Activated T-helper 2 cell treated with anti-CD3 and anti-CD28 coated beads, Interferon-gamma antibody, Interleukin-2, Interleukin-4, amounts not matched to agents 10 μg/mL and 5 μg/mL and 100 μg/mL, durations not matched to agents 14 hours and 24 hours and 36 hours (primary cell): ENCODE measurements at places on chromosomes 4 and X.
A peak's percentile ranks its signal among the peaks of the same experiment; 100 is the strongest.

GRCh38 chr4:115515772-115516171 is 402.4 kb upstream of the NDST4 start:
- H3K4me3 ChIP-seq, result no peak overlapping the region
- H3K27ac ChIP-seq, result no peak overlapping the region
- DNase-seq, result no peak

DNA sequence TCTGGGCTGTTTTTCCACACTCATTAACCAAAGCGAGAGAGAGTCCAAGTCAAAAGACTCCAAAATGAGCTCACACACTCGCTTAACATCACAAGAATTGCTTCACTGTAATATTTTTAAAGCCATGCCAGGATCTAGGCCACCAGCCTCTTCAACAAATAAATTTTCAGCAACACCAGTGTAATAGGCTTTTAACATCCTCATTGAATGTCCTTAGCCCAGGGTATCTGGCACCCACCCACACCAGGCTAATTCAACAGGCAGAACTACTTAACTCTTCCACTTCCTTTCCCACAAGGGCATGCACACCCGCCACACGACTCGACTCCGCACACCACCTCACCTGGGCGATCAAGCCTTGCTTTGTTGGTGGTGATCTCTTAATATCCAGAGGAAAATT is 34.2 kb downstream of the FAT1 start:
- no peaks in the 10 kb centered on the region for H3K4me1 ChIP-seq
- no peaks in the 10 kb centered on the region for H3K36me3 ChIP-seq
- H3K27me3 ChIP-seq, result no peaks in the 10 kb centered on the region
- DNase-seq, result no peak
- no peak overlapping the region for H3K27ac ChIP-seq

DNA sequence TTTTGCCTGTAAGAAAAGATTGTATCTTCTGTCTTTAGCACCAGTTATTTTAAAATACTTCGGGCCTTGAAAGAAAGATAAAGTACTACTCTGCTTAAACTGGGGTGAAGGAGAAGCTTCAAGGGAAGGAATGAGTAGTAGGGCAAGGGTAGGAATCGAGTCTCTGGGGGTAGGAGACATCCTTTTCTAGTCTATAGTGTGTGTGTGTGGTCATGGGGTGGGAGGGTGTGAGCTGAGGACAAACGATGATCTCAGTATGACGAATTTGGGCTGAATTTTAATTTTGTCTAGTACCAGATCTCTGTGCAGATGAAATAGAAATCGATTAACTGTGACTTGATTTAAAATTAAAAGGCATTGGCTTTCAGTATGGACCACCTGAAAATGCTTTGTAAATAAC is 3.3 kb upstream of the MYOZ2 start:
- H3K4me1 ChIP-seq, result no peaks in the 10 kb centered on the region
- no peaks in the 10 kb centered on the region for H3K27me3 ChIP-seq
- H3K4me3 ChIP-seq, result no peak overlapping the region
- H3K36me3 ChIP-seq, result no peaks in the 10 kb centered on the region

DNA sequence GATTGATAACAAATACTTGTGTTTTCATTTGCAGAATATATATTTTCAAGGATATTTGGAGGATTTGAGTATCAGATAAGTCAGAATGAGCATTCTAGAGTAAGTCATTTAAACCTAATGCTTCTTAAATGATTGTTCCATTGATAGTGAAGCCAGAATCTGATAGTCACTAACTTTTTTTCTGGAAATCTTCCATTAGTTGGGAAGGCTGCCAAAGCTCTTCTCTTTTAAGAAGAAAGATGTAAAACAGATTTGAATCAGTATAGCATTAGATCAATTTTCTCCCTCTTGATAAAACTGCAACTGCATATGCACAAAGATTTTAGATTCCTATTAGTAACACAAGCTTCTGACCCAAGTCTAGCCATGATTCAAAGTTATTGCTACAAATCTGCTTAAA is 256.7 kb downstream of the SPOCK3 start:
- DNase-seq, result no peak
- no peaks in the 10 kb centered on the region for H3K36me3 ChIP-seq
- no peak overlapping the region for H3K27ac ChIP-seq
- H3K4me3 ChIP-seq, result no peak overlapping the region
- no peaks in the 10 kb centered on the region for H3K27me3 ChIP-seq
- no peaks in the 10 kb centered on the region for H3K4me1 ChIP-seq

- peaks cover 3% of the 10 kb centered on the region for H3K36me3 ChIP-seq
- peak; percentile 24 for DNase-seq
- H3K27me3 ChIP-seq, result peaks cover 6% of the 10 kb centered on the region
Measured at GRCh38 chrX:56232221-56233082, at the start of gene KLF8. Gene KLF8, plus strand, starts transcription at chrX:56232356. Its CDS starts 979 bp downstream, at chrX:56233335.

- peaks cover 7% of the 10 kb centered on the region for H3K4me1 ChIP-seq
- no peak overlapping the region for H3K4me3 ChIP-seq
- H3K27me3 ChIP-seq, result no peaks in the 10 kb centered on the region
Measured at GRCh38 chrX:45233531-45233930, 32.9 kb upstream of the DIPK2B start.

DNA sequence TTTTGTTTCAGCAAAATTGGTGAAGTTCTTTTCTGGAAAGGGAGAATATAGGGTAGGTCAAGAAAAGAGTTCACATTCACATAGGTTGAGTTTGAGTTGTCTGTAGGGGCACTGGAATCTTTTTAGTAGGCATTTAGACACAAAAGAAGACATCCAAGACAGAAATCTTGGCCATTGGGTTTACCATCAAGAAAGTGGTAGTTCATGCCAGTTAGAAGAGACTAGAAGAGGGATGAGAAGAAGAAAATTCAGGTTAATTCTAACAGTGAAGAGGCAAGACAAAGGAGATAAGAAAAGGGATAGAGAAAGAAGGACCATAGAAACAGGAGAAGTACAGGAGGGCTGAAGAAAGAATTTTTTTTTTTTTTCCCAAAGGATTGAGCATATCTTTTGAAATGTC is 39.9 kb downstream of the PAQR3 start:
- no peaks in the 10 kb centered on the region for H3K27me3 ChIP-seq
- H3K4me3 ChIP-seq, result no peak overlapping the region
- no peaks in the 10 kb centered on the region for H3K4me1 ChIP-seq
- H3K36me3 ChIP-seq, result peaks cover 2% of the 10 kb centered on the region
- DNase-seq, result no peak

DNA sequence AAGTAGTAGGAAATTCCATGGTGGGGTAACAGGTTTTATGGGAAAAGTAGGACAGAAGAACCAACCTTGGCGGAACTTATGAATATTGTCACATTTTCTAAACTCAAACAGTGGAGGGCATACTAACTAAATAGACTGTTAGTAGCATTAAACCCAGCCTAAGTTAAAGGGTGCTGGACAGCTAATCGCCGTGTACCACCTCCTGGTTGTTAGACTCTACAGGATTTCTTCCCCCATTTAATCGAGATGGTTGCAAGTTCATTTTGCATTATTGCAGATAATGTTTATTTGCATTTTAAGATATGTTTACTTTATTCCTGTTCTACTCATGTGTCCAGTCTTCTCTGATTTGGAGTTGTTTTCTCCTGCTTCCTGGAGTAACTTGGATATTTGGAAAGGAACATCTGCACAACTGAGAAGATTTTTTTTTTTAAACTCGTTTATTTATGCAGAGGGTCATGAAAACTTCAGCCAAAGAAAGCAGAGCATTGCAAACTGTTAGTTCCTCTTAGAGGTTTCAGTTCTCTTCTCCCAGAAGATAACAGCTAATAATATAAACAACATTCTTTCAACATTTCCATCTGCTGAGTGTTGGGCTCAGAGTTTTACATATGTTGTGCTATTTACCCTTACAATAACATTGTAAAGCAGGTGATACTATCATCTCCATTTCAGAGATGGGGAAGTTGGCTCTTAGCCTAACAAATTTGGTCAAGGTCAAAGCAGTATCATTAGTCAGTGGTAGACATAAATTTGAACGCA is 51.5 kb upstream of the TBC1D9 start:
- no peak for DNase-seq
- H3K4me3 ChIP-seq, result no peak overlapping the region
- H3K36me3 ChIP-seq, result no peaks in the 10 kb centered on the region
- H3K27me3 ChIP-seq, result peaks cover 2% of the 10 kb centered on the region
- no peak overlapping the region for H3K27ac ChIP-seq

- no peaks in the 10 kb centered on the region for H3K4me1 ChIP-seq
- H3K36me3 ChIP-seq, result no peaks in the 10 kb centered on the region
- H3K27me3 ChIP-seq, result no peaks in the 10 kb centered on the region
- no peak overlapping the region for H3K4me3 ChIP-seq
- H3K27ac ChIP-seq, result no peak overlapping the region
Measured at GRCh38 chr4:119692001-119692400, 63.4 kb upstream of the PDE5A start.

- no peak for DNase-seq
- H3K27me3 ChIP-seq, result no peaks in the 10 kb centered on the region
- no peaks in the 10 kb centered on the region for H3K4me1 ChIP-seq
- no peaks in the 10 kb centered on the region for H3K36me3 ChIP-seq
- H3K4me3 ChIP-seq, result no peak overlapping the region
Measured at GRCh38 chrX:69101683-69102251, 63.5 kb downstream of the PJA1 start.

DNA sequence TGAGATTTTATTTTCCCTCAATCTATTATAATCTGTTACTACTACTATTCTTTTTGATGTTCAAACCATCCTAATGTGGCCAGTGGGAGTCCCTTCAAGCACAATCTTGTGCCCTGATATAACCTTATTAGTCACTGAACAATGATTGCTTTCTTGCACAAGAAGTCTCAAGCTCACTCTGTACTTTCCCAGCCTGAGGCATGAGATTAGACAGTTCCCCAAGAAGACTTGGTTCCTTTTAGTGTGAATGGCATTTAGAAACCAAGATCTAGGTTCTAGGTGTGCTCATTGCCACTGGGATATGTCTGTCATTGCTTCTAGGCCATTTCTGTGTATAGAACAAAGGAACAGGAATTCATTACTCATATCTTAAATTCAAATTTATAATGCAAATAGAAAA is 28.0 kb upstream of the RBM41 start:
- no peak overlapping the region for H3K27ac ChIP-seq
- H3K27me3 ChIP-seq, result no peaks in the 10 kb centered on the region
- H3K4me1 ChIP-seq, result peaks cover 2% of the 10 kb centered on the region
- H3K4me3 ChIP-seq, result no peak overlapping the region
- DNase-seq, result no peak
- H3K36me3 ChIP-seq, result no peaks in the 10 kb centered on the region

- H3K27me3 ChIP-seq, result no peaks in the 10 kb centered on the region
- peak overlapping the region; percentile 77 for H3K27ac ChIP-seq
- H3K36me3 ChIP-seq, result no peaks in the 10 kb centered on the region
- no peak for DNase-seq
- peaks cover 19% of the 10 kb centered on the region for H3K4me1 ChIP-seq
- peak overlapping the region; percentile 94 for H3K4me3 ChIP-seq
Measured at GRCh38 chrX:71095981-71096759, 519 bp downstream of the FOXO4 start.

DNA sequence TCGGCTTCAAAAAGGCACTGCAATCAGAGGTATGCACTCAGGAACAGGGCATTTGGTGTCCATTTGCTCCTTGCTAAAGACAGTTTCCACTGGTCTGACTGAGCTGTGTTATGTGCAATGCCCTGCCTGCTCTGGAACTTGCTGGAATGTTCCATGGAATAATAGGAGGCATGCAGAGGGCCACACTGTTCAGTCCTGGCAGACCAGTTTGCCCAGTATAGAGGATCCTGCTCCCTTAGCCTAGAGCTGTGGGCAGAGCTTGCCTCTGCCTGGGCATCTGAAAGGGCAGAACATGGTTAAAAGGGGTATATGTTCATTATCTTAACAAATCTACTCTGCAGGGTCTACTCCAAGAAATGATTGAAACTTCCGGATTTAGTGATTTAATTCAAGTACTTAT is 27.8 kb upstream of the CD99L2 start:
- H3K27me3 ChIP-seq, result no peaks in the 10 kb centered on the region
- no peaks in the 10 kb centered on the region for H3K4me1 ChIP-seq
- DNase-seq, result no peak
- H3K36me3 ChIP-seq, result no peaks in the 10 kb centered on the region

- H3K36me3 ChIP-seq, result no peaks in the 10 kb centered on the region
- H3K4me3 ChIP-seq, result peak overlapping the region; percentile 58
- H3K27me3 ChIP-seq, result peaks cover 43% of the 10 kb centered on the region
- peak overlapping the region; percentile 48 for H3K27ac ChIP-seq
Measured at GRCh38 chr4:792626-793092, 33.3 kb downstream of the CPLX1 start.

- H3K27ac ChIP-seq, result no peak overlapping the region
- no peak overlapping the region for H3K4me3 ChIP-seq
- no peak for DNase-seq
- no peaks in the 10 kb centered on the region for H3K36me3 ChIP-seq
- peaks cover 8% of the 10 kb centered on the region for H3K27me3 ChIP-seq
Measured at GRCh38 chrX:101595739-101596419, 21.9 kb downstream of the ARMCX6 start.

DNA sequence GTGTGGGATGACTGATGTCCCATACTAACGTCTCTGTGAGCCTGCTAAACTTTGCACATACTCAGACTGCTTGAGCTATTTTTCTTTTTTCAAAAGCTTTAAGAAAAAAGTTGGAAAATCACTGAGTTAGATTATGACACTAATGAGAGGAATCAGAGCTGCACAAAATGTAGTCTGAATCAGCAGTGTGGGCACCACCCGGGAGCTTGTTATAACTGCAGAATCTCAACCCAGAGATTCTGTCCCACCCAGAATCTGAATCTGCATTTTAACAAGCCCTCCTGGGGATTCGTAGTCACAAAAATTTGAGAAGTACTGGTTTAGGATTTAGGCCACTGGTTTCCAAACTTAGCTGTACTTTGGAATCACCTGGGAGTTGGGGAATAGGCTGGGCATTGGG is 102.1 kb upstream of the MID1IP1 start:
- no peak for DNase-seq
- H3K4me1 ChIP-seq, result peaks cover 3% of the 10 kb centered on the region
- no peak overlapping the region for H3K4me3 ChIP-seq
- H3K27ac ChIP-seq, result no peak overlapping the region
- no peaks in the 10 kb centered on the region for H3K27me3 ChIP-seq
- no peaks in the 10 kb centered on the region for H3K36me3 ChIP-seq

GRCh38 chrX:30748342-30748960 is 95.2 kb downstream of the GK start:
- no peaks in the 10 kb centered on the region for H3K36me3 ChIP-seq
- no peak for DNase-seq
- H3K4me1 ChIP-seq, result peaks cover 1% of the 10 kb centered on the region

DNA sequence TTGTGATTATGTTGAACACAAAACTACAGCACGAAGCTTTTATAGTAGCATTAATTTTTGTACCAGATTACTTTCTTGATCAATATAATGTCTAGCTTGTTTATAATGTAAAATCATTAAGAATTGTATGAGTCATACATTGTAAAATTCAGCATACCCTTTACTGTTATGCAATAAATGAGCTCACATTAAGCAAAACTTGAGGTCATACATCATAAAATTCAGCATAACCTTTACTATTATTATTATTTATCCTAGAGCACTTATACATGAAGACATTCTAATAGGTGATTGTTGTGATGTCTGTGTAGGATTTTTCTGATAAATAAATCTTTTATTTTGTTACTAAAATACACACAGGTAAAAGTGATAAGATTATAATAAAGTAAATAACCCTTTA is 49.4 kb downstream of the DTHD1 start:
- H3K4me1 ChIP-seq, result peaks cover 33% of the 10 kb centered on the region
- H3K27ac ChIP-seq, result no peak overlapping the region
- no peaks in the 10 kb centered on the region for H3K36me3 ChIP-seq
- no peak overlapping the region for H3K4me3 ChIP-seq

- peaks cover 24% of the 10 kb centered on the region for H3K36me3 ChIP-seq
- H3K27ac ChIP-seq, result no peak overlapping the region
- H3K4me1 ChIP-seq, result no peaks in the 10 kb centered on the region
- no peaks in the 10 kb centered on the region for H3K27me3 ChIP-seq
Measured at GRCh38 chrX:72676465-72676864, 37.6 kb downstream of the PHKA1 start.

- no peak for DNase-seq
- H3K27me3 ChIP-seq, result no peaks in the 10 kb centered on the region
- no peaks in the 10 kb centered on the region for H3K4me1 ChIP-seq
- no peak overlapping the region for H3K4me3 ChIP-seq
Measured at GRCh38 chrX:69234624-69235023, 69.4 kb upstream of the PJA1 start.
